ENCODE measurements at places on chromosomes 16 and 17.

- DNase-seq, result no peak
These were observed 19.8 kb downstream of the CYB561 start for GRCh38 chr17:63426041-63426916.

- no peak for DNase-seq
These were observed 28.6 kb downstream of the ADAM11 start for GRCh38 chr17:44787271-44787940.

GRCh38 chr17:19305761-19306159, 56.8 kb downstream of the B9D1 start:
- DNase-seq, result no peak

GRCh38 chr17:64936117-64936516, 16.8 kb upstream of the LRRC37A3 start:
- DNase-seq, result no peak

- no peak for DNase-seq
These were observed 32.4 kb downstream of the CLTC start for GRCh38 chr17:59652119-59652518.

- DNase-seq, result no peak
These were observed 83.2 kb downstream of the WSCD1 start for GRCh38 chr17:6153375-6153774.
